ENCODE measurements at places on chromosomes 16 and 17.

DNA sequence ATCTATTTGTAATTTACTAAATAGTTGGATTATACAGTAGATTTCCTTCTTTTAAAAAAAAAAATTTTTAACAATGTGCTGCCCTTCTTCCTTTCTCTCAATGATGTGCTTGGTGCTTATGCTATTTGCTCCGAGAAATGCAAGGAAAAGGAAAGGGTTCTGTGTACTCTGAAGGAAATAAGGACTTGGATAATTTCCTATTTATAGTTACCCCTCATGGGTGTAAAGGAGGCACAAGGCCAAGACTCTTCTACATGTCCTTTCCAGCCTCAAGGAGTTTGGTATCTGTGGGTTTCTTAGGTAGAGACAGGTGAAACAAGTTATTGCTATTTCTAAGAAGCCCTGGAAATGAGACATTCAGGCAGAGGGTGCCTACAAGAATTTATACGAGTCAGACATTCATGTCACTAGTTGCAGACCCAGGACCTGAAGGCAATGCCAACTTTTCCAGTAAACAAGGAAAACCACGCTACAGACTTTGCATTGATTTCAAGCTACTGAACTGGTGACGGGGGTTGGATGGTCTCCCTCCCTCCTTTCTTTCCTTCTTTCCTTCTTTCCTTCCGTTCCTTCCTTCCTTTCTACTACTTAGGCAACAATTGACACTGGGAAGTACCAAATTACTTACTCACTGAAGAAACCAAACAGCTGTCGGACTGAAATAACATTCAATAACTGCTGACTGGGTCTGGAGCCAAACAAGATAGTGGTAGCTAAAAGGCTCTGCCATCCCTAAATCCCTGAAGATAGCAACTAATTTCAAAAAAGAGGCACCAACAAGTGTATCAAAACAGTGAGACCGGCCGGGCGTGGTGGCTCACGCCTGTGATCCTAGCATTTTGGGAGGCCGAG, 33.8 kb upstream of the GHDC start:
- DNase-seq: no peak

GRCh38 chr17:55756689-55757088, 5.8 kb downstream of the PCTP start:
- DNase-seq: no peak

- DNase-seq: no peak
Observed at GRCh38 chr16:4494746-4495490, 18.7 kb downstream of the HMOX2 start.

DNA sequence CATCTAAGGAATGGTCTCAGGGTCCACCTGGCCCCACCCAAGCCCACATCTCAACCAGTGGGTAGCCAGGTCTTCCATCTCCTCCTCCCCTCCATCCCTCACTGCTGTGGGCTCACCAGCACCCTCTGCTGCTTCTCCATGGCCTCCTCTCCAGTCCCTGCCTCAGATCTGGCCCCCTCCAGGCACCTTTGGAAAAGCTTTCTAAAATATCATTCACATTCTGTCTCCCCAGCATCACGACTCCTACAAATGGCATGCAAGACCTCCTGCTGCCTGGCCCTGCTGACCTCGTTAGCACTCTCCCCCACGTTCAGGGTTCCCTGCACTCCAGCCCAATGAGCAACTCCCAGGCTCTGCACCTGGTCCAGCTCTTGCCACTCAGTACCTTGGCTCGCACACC, 13.7 kb downstream of the GLP2R start:
- no peak for DNase-seq

- no peak for DNase-seq
Observed at GRCh38 chr17:6045621-6046357, 24.4 kb upstream of the WSCD1 start.

GRCh38 chr16:15593235-15593634, 49.7 kb downstream of the MARF1 start:
- DNase-seq: no peak

GRCh38 chr16:81067166-81067565, 9.9 kb downstream of the C16orf46 start:
- DNase-seq: no peak

GRCh38 chr17:14070344-14070984, 1.2 kb downstream of the COX10 start:
- DNase-seq: no peak

- no peak for DNase-seq
Observed at GRCh38 chr16:69166221-69166833, 20.6 kb upstream of the SNTB2 start.

GRCh38 chr17:80861418-80861815, 130.2 kb upstream of the CHMP6 start:
- no peak for DNase-seq

GRCh38 chr16:11386054-11386680, 40.9 kb downstream of the RMI2 start:
- DNase-seq: no peak

DNA sequence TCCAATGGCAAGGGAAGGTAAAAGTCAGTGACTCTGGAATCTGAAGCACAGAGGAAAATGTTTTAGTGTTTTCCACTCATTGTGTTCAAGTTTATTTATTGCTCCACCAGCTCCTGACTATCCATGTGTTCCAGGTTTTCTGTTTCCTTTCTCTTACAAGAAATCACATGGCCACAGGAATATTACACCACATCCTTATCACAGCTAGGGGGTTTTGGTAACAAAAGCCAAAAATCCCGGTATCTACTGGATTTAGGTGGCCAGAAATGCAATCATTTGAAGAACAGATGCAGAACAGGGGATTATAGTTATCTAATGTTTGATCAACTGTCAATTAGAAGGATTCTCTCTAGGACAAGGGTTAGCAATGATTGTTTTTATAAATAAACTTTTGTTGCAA, 47.9 kb downstream of the STH start:
- no peak for DNase-seq

DNA sequence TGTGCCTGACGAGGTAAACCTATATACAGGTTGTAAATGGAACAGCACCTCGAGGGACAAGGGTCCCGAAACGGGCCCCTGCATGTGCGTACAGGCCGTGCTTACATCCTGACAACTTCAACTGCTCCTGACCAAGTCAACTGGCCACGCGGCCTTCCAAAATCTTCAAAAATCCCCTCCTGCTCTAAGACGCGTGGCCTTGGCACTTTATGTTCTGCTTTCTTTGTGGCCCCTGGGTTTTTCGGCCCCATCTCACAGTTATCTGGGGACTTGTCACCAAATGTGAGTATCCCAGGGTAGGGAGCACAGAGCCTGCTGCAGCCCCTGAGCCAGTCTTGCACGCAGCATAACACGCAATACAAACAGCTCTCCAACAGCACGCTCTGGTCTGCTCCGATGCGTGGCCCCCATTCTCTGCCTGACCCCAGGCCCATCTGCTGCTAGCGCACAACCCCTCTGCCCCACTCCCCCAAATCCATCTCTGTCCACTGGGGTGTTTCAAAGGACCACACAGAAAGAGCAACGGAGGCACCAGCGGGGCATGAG, 659 bp downstream of the RPH3AL start:
- no peak for DNase-seq

DNA sequence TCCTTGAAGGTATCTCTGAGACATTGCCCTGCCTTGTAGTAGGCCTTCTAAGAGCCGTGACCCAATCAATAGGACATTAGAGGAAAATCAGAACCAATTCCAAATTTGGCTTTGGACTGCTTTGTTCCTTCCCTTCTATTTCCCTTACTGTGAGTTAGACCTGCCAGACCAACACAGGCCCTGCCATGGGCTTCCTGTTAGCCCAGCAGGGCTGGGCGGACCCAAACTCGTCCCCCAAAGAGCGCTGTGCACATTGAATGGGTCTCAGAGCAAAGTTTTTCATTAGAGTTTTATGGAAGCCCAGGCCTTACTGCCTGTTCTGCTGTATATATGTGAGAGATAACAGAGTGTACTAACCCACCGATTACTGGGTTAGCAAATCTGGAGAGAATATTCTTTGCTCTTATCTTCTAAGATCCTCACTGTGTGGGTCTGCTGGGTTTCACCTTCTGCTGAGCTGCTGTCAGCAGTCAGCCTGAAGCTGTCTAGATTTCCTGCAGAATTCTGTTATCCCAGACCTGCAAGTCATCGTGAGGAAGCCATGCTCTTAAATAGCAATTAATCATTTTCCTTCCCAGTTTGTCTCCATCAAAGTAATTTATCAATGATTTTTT, 5.7 kb downstream of the ARHGAP44 start:
- no peak for DNase-seq

- DNase-seq: no peak
Observed at GRCh38 chr16:66207139-66207882, 159.2 kb upstream of the CDH5 start.

DNA sequence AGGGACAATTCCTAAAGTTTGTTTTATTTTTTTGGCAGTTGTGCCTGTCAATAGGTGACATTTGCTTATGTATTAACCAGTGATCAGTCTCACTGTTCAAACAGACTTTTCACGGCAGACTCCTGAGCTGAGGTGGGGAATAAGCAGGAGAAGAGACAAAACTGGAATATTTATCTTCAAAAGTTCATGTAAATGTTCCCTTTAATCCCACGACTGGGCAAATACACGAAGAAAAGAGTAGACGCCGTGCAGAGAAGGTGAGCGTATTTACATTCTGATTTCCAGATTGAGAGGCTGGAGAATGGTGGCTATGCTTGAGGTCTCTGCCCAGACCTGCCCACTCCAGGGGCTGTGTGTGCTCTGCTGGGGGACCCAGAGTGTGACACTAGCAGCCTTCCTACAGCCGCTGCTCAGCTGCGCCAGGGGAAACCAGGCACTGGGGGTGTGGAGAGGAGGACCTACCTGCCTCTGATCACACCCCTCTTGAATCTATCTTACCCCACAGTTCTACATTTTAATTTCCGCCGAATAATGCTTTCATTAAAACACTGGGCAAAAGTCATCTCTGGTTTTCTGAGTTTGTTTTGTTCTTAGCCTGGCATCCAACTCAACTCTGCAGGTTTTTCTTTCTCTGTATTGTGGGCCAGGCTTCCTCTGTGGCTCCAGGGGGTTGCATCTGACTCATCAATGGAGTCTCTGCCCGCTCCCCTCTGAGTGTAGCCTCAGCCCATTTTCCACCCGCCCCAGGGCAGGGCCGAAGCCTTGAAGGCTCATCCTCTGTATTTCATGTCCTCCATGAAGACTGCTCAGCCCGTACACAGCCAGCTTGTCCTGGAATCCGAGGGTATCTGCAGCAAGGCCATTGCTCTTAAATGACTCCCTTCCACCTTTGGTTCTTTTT, 237.1 kb downstream of the NTN1 start:
- no peak for DNase-seq

DNA sequence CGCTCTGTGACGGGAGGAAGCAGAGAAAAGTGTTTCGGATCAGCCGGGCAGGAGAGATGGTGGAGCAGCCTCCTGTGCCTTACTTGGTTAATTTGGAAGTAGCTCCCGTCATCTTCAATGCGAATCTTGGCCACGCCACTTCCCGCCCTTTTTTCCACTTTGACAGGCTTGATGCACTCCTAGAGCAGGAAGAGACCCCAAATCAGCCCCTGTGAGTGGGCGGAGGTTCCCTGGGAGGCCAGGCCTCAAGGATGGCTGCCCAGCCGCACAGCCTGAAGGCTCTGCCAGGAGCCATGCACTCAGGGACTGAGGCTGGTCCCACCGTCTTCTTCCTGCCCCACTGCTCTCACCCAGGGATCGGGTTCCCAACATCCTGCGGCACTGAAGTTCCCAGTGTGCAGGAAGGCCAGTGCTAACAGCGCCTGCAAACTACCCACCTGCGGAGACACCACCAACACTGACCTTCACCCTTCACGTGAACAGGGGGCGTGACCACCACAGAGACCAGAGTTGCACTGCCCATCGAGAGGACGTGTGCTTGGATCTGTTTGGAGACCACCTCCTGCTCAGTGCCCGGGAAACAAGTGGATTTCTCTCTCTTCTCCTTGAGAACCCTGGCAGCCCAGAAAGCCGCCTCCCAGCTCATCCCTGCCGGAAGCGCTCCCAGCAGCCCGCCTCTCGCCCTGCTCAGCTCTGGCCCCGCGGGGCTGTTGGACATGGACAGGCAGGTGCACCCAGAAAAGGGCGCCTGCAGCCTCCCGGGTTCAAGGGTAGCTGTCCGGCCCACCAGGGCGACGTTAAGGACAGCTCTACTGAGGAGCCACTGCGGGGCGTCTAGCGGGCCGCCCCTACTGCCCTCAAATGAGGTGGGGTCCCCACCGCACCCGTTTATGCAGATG, 988 bp downstream of the CIAO3 start:
- DNase-seq: no peak

- no peak for DNase-seq
Observed at GRCh38 chr17:28173801-28174200, 131.3 kb downstream of the NLK start.

- DNase-seq: no peak
Observed at GRCh38 chr16:51470492-51470891, 319.4 kb upstream of the SALL1 start.

DNA sequence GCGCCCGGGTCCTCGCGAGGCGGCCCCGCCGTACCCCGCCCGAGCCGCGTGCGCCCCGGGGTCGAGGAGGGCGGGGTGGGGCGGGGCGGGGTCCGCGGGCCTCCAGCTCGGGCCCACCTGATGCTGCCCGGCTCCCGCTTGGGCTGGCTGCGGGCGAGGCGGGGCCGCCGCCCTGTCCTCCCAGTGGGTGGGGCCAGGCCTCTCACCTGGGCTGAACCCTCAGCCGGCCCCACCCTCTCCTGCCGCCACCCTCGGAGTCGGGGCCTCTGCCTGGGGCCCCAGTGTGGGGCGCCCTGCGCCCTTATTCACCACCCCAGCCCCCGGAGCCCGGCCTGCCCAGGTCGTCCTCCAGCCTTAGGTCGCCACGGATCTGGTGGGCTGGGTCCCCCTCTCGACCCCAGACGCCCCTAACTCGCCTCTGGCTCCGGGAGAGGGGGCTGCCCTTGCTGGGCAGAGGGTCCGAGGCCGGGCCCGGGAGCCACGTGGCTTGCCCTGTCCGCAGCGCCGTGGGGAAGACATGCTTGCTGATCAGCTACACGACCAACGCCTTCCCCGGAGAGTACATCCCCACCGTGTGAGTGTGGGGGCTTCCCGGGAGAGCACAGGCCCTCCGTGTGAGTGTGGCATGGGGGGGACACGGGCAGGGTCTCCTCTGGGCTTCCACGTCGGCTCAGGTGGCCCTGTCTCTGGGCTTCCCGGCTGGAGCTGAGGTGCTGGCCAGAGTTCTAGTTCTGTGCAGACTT, 578 bp downstream of the RAC3 start:
- no peak for DNase-seq

GRCh38 chr17:74631468-74632450, 8.2 kb upstream of the CD300E start:
- DNase-seq: peak; percentile 32

DNA sequence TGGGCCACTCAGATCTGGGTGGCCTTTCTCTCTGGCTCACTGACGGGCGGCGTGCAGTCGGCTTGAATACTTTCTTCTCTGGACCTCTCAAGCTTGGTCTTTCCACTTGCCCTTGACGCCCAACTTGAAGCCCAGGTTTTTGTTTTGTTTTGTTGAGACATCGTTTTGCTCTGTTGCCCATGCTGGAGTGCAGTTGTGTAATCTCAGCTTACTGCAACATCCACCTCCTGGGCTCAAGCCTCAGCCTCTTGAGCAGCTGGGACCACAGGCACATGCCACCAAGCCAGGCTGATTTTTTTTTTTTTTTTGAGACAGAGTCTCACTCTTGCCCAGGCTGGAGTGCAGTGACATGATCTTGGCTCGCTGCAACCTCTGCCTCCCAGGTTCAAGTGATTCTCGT, 22.7 kb upstream of the KIF19 start:
- no peak for DNase-seq

GRCh38 chr17:70013911-70014310, 61.1 kb upstream of the KCNJ16 start:
- DNase-seq: no peak

- no peak for DNase-seq
Observed at GRCh38 chr16:79598348-79599181, 2.0 kb downstream of the MAF start.
